CD8-positive, alpha-beta T cell (primary cell): ENCODE measurements at places on chromosomes 12 and 14.

DNA sequence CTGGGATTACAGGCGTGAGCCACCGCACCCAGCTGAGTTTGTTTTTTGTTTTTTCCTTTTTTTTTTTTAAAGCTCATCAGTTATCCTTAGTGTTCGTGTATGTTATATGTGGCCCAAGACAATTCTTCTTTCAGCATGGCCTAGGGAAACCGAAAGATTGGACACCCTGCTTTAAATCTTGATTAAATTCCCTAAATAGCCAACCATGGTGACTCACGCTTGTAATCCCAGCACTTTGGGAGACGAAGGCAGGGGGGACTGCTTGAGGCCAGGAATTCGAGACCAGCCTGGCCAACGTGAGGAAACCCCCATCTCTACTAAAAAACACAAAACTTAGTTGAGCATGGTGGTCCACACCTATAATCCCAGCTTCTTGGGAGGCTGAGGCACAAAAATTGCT is 131.1 kb downstream of the MED13L start:
- no peak for DNase-seq

DNA sequence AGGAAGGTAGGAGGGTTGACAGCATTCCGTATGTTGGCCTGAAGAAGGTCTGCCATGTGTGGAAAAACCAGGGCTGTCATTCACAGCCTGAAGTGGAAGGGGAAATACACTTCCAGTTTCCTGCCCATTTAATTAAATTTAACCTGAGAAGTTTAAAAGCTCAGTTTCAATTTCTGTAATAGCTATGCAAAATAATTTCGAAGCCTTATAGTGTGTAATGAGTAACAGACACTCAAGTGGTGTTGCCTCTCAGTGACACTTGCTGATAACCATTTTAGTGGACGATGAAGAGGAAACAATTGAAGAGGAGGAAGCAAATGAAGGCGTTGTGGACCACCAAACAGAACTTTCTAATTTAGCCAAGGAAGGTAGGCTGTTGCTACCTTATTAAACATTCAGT is 44.8 kb downstream of the EP400 start:
- DNase-seq: no peak

GRCh38 chr12:91606662-91607377 is 424.2 kb upstream of the DCN start:
- no peak for DNase-seq

DNA sequence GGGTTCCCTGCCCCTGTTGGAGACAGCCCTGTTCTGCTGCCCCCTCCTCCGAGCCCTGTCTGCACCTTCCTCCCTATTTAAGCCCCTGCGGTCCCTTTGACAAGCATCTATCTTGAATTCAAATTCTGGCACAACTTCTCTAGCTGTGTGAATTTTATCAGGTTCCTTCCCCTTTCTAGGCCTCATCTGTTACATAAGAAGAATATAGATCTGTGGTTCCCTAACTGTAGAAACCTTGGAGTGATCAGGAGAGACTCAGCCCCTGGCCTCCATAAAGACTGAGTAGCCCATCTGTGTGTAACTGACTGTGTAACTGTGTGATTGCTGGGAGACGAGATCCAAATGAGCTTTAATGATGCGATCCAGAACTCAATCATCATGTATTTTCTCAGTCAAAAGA is 13.0 kb upstream of the RACGAP1 start:
- DNase-seq: no peak

- DNase-seq: no peak
Measured at GRCh38 chr14:104541905-104542465, 37.6 kb upstream of the C14orf180 start.
